NCI-H1048 (cell line): ENCODE measurements at places on chromosomes 1 and 21.

DNA sequence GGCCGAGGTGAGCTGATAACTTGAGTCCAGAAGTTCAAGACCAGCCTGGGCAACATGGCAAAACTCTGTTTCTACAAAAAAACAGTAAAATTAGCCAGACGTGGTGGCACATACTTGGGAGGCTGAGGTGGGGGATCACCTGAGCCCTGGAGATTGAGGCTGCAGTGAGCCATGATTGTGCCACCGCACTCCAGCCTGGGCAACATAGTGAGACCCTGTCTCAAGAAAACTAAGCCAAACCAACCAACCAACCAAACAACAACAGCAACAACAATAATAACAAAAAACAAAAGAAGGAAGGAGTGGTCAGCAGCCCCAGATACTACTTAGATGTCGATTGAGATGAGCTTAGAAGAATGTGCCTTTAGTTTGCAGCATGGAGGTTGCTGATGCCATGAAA lies 47.7 kb downstream of the CENPF start:
- no peak for DNase-seq

DNA sequence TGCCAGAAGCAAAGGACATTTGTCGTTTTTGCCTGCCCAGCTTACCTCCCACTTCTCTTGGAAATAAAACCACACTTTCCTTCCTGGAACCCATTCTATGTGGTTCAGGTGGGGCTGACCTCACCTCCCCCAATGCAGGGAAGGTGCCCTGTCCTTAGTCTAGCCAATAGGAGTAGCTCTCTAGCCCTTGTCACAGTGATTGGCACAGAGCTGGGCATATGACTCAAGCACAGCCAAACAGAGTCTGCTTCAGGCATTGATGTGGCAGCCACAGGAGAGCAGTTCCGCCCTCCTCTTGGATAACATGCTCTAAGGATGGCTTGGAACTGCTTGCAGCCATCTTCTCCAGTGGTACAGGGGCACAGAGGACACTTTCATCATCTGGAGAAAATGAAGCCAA lies 134.0 kb downstream of the LRIG2 start:
- DNase-seq = no peak

- no peak for DNase-seq
Measured at GRCh38 chr21:46357684-46358425, 33.9 kb downstream of the PCNT start.

DNA sequence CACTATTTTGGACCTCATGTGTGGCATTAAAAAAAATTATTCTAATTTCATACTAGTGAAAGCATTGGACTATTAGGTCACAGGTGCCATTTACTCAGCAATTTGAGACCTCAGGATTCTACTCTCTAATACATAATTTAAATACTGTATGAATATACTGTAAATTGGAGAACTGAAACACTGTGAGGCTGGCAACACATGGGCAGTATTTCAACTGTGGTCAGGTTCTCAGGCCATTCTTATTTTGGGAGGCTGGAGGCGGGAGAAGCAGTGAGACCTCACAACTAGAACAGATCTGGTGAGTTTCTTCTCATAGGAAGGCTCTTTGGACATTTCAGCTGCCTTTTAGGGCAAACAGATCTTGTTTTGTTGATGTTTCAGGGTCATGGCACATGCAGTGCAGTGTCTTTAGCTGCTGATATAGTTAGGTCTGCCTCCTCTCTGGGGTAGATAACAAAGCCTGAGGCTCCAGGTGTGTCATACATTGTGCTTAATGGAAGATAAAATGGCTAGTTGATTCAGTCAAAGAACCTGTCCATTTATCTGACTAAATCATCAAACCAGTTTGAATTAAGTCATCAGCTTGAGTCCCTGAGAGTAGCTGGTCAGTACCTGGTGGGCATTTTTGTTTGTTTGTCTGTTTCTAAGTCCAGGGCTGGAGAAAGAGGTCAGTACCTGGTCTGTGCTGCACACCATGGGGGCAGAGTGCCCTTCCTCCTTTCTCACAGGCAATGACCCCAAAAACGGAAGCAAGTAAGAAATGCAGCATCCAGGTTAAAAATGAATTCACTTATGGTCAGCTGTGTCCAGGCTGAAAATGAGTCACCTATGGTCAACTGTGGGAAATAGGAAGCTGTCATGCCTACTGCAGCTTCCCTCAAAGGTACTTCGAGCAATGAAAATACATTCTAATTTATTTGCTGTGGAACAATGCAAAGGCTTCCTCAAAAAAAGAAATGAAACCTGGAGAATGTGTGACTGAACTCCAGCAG lies 216.2 kb downstream of the SDCCAG8 start:
- no peak for DNase-seq

DNA sequence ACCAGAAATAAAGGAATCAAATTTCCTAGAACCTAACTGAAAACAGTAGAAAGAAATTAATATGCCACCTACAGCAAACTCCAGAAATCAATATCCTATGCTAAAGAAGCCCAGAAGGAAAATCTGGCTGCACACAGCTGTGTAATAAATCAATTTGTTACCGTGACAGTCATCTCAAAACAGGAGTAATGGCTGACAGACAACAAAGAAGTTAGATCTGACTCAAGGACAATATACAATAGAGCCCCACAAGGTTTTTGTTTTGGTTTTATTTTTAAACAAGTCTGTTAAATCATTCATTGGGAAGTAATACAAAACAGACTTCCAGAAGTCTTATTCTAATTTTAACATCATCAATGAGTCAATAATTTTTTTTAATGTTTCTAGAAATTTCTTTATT lies 168.4 kb downstream of the RERE start:
- DNase-seq = no peak

GRCh38 chr1:28761189-28761588 lies 24.4 kb downstream of the YTHDF2 start:
- DNase-seq = no peak

DNA sequence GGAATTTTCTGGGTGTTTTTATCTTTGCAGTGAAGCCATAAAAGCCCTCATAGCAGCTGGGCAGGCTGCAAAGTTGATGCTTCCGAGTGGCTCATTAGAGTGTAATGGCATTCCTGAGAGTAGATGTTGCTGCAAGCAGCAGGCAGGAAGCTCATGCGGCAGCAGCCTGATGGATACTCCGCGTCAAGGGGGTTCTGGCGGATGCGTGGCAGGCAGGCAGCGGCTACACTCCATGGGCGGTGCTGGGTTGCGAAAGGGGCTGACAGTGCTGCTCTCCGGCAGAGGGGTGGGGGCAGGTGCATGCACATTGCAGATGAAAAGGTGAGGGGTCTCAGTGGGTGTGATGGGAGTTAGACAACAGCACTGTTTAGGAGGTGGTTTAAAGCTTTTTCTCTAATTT lies 93.2 kb upstream of the AJAP1 start:
- no peak for DNase-seq

DNA sequence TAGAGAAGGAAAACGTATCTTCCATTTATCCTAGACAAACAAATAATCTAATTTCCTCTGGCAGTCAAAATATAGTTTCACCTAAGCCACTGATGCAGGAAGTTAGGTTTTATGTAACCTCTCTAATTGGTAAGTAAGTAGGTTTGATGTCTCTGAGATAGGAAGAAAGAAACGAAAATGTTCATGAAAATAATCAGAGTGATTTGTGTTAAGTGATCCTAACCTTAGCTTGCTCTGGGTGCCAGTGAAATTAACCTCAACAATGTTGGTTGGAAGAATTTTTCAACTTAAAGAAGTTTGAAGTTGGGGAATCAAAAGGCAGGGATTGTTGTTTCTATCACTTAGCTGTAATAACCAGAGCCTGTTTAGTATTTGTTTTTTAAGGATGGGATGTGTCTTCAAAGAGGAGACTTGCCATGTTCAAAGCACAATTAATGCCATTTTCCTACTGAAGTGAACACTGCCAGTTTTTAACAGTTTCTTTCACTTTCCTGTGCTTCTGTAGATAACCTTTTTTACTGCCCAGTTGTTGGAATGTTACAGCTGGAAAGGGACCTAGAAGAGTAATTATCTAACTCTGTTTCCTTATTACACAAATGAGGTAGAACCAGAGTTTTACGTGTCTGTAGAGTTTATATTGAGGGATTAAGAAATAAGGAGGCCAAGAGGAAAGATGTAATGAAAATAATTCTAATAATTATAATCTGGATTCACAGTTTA lies 18.4 kb downstream of the HIPK1 start:
- DNase-seq = no peak

DNA sequence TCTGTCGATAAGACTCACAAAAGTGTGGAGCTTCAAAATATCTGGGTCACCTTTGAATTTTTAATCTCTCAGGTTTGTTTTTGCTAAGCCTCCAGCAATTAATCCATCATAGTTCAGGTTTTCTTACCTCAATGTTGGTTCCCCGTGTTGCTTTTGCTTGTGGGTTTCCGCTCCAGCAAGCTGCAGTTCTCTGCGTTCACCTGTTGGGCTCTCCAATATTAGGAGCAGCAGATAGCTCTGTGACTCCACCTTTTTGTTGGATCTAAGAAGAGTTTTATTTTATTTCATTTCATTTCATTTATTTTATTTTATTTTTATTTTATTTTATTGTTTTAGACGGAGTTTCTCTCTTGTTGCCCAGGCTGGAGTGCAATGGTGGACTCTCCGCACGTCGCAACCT lies 335.5 kb downstream of the COL11A1 start:
- no peak for DNase-seq

GRCh38 chr21:17585875-17586450 lies 26.7 kb downstream of the BTG3 start:
- DNase-seq = no peak

- DNase-seq = no peak
Measured at GRCh38 chr1:59034925-59035324, 251.1 kb upstream of the JUN start.

- no peak for DNase-seq
Measured at GRCh38 chr1:24725209-24725651, 20.0 kb upstream of the CLIC4 start.
